ENCODE measurements at places on chromosomes 12 and 14.

DNA sequence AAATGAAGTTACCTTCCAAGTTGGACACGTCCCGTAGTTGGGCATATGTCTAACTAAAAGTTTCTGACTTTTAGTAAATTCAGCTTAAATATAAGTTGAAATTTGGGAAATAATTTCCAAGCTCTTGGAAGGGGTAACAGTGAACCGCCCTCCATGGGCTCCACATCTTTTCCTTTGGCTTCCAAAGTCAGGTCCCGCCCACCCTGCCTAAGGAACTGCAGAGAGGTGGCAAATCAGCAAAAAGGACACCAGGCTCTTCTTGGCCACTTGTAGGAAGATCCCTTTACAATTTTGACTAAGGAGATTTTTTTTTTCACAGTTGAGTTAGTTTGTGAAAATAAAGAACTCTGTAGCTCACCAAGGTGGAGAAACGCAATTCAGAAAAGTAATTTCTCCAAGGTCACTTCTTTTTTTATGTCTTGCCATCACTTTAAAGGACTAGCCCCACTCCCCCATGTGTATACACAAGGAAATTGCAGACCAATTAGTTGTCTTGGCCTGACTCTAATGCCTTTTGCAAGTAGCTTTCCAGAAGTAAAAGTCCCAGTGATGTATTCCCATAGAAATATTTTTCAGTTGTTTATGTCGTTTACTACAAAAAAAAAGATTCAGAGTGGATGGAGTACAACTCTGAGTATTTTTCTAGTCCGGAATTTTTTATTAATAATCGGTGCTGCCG lies 181.2 kb downstream of the PELI2 start:
- DNase-seq: no peak

- no peak for DNase-seq
Measured at GRCh38 chr12:51531284-51531977, 59.6 kb upstream of the SCN8A start.

DNA sequence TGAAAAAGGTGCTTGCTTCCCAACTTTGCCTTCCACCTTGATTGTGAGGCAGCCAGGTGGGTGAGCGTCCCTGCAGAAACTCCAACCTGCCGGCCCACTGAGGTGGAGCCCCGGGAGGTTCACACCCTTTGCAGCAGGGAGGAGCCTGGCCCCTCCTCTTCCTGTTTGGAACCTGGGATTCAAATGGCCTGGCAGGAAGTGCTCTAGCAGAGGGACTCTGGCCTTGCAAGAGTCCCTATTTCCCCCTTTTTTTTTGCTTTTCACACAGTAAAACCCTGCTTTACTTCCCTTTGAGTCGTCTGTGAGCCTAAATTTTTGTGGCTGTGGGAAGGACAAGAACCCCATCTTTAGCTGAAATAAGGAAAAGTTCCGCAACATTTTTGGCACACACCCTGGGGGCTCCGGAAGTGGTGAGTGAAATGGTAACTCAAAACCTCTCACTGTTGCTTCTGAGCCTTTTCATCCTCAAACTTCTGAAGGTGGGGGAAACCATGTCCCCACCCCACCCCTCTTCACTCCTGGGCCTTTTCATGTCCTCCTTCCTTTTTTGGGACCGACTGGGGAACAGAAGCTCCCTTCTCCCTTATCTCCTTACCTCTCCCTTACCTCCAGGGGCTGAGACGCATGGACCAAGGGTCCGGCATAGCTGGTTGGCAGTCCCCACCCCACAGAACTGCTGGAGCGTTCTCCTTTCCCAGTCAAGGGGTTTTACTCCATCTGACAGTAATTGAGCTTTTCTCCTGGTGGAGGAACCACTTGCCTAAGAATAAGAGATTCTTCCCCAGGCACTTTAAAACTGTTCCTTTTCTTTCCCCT lies 102.0 kb downstream of the KCNMB4 start:
- DNase-seq: no peak

DNA sequence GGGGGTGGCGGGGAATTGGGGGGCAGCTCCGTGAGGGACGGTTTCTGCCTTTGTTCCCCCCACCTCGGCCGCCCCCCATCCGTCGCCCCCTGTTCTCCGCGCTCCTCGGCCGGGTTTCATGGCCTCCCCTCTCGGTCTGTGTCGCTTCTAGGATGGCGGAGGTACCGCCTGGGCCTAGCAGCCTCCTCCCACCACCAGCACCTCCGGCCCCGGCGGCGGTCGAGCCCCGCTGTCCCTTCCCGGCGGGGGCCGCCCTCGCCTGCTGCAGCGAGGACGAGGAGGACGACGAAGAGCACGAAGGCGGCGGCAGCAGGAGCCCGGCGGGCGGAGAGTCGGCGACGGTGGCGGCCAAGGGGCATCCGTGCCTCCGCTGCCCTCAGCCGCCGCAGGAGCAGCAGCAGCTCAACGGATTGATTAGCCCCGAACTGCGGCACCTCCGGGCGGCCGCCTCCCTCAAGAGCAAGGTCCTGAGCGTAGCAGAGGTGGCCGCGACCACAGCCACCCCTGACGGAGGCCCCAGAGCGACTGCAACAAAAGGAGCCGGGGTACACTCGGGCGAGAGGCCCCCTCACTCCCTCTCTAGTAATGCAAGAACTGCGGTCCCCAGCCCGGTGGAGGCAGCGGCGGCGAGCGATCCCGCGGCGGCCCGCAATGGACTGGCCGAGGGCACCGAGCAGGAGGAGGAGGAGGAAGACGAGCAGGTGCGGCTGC lies 575 bp downstream of the NAA30 start:
- DNase-seq: no peak

- no peak for DNase-seq
Measured at GRCh38 chr12:4152145-4152795, 121.3 kb upstream of the CCND2 start.

Data from cortex of kidney (tissue), 1 donor.